ENCODE measurements at places on chromosomes 5 and 9.

DNA sequence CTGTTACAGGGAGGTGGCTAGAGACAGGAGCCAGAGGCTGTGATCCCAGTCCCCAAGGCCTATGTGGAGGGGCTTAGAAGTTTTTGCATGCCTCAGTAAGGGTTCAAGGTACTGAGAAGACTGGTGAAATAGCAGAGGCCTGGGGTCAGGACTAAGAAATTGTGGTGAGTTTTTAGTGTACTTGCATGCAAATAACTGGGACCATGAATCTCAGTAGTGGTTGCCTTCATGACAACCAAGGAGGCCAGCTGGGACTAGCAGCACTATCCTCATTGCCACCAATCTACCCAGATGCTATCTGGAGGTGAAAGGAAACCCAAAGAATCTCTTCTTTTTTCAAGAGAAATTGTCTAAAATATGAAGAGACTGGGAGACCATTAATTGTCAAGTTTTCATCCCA lies 395.1 kb downstream of the CETN3 start:
- DNase-seq = no peak

- no peak for DNase-seq
Measured at GRCh38 chr5:136020001-136020382, 8.8 kb upstream of the TGFBI start.

GRCh38 chr5:139560752-139561654 lies at the start of gene UBE2D2:
UBE2D2 (plus strand) TSS chr5:139561339; CDS start chr5:139561792, 453 bp downstream.
- peak; percentile 95 for DNase-seq

DNA sequence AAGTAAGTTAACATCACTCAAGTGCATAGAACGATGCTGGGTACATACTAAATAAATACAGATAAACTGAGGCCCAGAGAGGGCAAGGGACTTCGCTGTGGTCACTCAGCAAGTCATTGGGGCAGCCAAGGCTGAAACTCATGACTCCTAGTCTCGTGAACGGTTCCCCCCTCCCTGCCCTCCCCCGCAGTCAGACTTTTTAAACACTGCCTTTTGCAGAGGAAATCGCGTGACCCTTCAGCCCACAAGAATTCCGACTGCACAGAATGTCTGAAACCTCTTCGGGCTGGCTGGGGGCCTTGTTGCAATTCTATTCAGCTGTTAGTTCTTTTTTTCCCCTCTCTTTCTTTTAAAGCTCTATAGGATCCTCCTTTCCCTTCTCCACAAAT lies 28.1 kb downstream of the NEK6 start:
- DNase-seq = peak; percentile 41

- DNase-seq = no peak
Measured at GRCh38 chr5:90472783-90473395, 1.7 kb downstream of the MBLAC2 start.

DNA sequence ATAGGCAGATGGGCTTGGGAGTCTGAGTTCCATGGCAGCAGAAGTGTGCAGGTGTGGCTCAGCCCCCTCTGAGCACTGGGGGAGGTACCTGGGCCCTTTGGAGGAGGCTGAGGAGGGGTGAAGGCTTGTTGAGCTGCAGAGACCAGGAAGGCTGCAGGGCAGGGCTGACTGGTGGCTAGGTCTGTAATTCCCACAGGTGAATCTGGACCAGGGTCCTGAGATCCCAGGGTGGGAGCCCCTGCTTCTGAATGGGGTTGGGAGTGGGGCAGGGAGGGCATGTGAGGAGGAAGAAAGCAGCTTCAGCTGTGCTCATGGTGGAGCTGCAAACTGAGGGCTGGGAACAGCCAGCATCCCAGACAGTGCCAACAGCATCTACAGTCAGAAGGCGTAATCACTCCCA lies 111.1 kb downstream of the CACNA1B start:
- no peak for DNase-seq

- DNase-seq = no peak
Measured at GRCh38 chr5:142479854-142480519, 155.2 kb upstream of the SPRY4 start.

GRCh38 chr9:91047993-91048607 lies 246.5 kb downstream of the SYK start:
- DNase-seq = peak; percentile 44

DNA sequence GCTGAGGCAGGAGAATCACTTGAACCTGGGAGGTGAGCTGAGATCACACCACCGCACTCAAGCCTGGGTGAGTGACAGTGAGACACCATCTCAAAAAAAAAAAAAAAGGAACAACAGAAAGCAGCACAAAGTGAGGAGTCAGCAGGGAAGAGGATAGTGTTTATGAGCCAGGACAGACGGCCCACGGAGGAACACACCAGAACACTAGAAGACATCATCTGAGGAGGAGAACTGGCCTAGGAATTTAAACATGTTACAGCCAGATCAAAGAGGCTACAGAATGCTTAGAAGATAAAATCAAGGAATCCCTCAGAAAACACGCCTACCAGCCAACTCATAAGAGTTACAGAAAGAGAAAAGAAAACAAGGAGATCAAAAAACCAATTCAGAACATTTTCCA lies 12.2 kb downstream of the UBAC1 start:
- DNase-seq = no peak

- DNase-seq = no peak
Measured at GRCh38 chr9:134026581-134026980, 1.3 kb downstream of the BRD3OS start.

DNA sequence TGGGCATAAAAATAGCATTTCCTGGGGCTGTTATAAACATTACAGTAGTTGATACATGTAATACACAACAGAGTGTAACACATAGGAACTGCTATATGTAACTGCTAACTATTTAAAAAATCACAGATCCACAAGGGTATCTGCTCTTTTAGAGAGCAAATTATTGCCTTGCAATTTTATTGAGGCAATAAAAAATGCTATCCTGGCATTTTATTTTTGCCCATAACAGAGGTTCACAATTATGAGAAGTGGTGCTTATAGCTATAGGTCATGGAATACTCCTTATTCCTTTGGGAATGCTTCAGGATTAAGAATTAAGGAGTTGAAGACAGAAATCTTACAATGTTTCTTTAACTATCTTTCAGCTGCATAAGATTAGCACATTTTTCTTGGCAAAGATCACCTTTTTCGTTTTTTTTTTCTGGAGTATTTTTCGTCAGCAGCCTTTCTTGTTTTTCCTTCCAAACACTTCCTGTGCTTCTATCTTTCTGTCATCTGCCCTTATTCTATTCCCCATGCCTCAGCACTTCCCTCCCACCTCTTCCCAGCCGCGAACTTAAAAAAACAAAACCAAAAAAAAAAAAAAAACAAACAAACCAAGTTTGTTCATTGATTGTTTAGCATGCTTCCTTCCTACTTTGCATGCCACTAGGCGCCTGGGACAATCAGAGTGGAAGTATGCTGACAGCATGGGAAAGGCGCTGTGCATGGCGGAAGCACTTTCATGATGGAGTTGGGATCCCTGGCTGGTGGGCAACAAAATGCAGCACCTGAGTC lies 264.2 kb downstream of the MAST4 start:
- DNase-seq = no peak

DNA sequence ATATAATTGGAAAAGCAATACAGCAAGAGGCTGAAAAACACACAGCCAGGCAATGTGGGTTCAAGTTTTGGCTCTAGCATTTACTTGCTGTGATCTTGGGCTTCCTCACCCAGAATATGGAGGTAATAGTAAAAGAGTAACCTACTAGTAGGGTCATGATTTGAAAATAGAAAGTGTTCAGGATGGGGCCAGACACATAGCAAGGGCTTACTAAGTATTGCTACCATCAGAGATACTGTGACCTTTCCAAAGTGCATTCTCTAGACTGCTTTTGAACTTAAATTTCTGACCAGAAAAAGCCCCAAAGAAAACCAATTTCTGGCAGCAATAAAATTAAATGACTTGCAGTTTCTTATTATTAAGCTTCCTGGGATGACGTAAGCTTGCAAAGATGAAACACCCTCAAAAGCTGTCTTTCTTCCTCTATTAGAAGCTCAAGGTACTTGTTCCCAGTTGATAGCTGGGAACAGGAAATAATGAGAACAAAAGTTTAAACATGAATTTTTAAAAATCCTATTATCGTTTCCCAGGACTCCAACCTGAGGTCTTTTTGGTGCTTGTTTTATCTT lies 20.3 kb downstream of the SLC45A2 start:
- DNase-seq = no peak

- DNase-seq = no peak
Measured at GRCh38 chr5:153809166-153809565, 229.5 kb downstream of the FAM114A2 start.

GRCh38 chr9:133803028-133803585 lies 65.0 kb upstream of the SARDH start:
- DNase-seq = no peak

GRCh38 chr9:98997604-98998003 lies 53.9 kb downstream of the COL15A1 start:
- no peak for DNase-seq

GRCh38 chr5:77892061-77893010 lies 116.2 kb upstream of the TBCA start:
- no peak for DNase-seq

- peak; percentile 43 for DNase-seq
Measured at GRCh38 chr9:94802793-94803192, 76.3 kb downstream of the AOPEP start.

DNA sequence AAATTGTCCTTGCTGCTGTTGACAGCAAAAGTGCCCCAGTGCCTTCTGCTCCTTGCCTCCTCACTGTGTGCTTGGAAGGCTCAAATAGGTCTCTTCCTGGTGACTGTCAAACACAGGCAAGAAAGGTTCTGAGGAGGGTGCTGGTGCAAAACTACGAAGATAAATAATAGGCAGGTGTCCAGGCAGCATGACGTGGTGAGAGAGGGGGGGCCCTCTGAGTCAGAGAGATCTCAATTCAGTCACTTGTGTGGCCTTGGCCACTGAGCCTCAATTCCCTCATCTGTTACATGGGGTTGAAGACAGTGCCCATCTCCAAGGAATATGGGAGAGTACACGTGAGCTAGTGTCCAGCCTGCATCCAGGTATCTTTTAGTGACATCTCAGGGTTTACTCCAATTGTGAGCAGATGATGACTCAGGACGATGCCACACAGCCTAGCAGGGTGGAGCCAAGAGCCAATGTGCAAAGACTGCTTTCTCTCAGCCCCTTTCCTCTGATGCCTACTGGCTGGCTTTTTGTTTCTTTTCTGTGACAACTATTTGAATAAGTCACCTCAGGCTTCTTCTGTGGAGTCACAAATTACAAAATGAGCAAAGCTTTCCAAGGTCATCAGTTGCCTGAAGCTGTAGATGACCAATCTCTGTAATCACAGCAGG lies 29.7 kb upstream of the SMIM32 start:
- no peak for DNase-seq

GRCh38 chr5:146072595-146072994 lies 32.8 kb downstream of the PLAC8L1 start:
- no peak for DNase-seq

DNA sequence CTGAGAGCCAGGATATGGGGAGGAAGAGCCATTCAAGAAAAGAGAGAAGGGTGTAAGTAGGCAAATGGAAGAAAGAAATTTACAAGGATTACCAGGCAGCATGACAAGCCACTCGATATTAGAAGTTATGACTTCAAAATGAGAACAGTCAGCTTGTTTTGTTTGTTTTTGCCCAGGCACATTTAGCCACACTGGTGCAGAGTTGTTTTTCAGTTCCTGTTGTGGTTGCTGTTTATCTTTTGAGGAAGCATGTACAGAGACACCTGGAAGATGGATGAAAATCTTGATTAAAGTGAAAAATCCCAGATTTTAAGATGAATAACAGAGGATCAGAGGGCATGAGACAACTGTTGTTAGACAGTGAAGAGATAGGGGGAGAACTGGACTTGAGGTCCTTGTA lies 199.1 kb downstream of the MTRR start:
- no peak for DNase-seq

GRCh38 chr5:169248550-169248949 lies 52.4 kb downstream of the SLIT3 start:
- no peak for DNase-seq

DNA sequence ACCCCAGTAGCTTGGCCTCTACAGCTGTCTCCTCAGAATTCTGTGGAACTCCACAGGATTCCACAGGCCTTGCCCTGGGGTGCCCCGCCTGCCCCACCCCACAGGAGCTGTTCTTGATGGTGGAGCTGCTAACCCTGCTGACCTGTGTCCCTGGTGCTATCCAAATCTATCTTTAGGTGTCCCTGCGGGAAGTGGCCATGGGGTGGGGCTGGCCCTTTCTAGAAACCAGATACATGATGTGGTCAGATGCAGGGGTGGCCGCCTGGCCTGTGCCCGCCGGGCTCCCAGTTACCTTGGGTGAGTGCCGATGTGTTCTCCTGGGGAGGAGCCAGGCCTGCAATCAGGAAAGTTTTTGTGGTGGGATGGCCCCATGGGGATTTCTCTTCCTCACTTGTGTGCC lies 34.2 kb downstream of the WNK2 start:
- DNase-seq = no peak

- no peak for DNase-seq
Measured at GRCh38 chr5:16931334-16932110, 4.6 kb downstream of the MYO10 start.

- DNase-seq = no peak
Measured at GRCh38 chr5:126184474-126184873, 238.7 kb upstream of the GRAMD2B start.

DNA sequence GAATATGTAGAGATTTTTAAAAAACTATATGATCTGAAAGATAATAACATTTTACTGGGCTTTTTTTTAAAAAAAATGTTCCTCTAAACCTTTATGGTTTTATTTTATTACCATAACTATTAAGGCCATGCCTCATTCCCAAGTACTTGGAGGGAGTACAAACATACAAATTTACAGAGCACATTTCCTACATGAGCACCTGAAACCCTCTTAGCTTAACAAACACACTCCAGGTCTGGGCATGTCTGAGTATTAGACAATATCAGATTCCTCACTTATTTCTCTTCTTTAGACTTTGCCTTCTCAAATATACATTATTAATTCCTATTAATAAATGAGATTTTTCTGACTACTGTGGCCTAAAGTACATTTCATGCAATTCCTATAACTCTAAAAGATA lies 319.2 kb downstream of the SLCO4C1 start:
- no peak for DNase-seq

DNA sequence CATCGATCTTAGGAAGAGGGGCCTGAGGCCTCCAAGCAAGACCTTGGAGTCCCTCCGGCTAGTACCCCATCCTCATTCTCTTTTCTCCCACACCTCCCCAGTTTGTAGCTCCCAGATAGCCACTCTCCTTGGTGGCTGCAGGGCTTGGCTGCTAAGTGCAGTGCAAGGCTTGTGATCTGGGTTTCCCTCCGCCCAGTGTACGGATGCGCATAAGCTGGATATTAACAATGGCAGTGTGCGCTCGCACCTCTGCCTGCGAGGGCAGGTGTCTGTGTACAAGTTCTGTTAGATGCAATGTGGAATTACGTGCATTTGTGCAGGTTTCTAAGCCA lies 71.0 kb upstream of the TBCA start:
- no peak for DNase-seq

- no peak for DNase-seq
Measured at GRCh38 chr5:10339958-10340357, 13.5 kb upstream of the MARCHF6 start.

GRCh38 chr9:122029898-122030297 lies 63.2 kb downstream of the TTLL11 start:
- no peak for DNase-seq

- DNase-seq = no peak
Measured at GRCh38 chr5:161051920-161052500, 200.0 kb upstream of the ATP10B start.

- no peak for DNase-seq
Measured at GRCh38 chr9:92164490-92164889, 49.3 kb upstream of the SPTLC1 start.

All from stimulated activated CD8-positive, alpha-beta memory T cell treated with anti-CD3 and anti-CD28 coated beads, Interleukin-7, amount 100 ng/mL, for 48 hours (primary cell).